ENCODE measurements at places on chromosomes 7 and 10.
A peak's percentile ranks its signal among the peaks of the same experiment; 100 is the strongest.

DNA sequence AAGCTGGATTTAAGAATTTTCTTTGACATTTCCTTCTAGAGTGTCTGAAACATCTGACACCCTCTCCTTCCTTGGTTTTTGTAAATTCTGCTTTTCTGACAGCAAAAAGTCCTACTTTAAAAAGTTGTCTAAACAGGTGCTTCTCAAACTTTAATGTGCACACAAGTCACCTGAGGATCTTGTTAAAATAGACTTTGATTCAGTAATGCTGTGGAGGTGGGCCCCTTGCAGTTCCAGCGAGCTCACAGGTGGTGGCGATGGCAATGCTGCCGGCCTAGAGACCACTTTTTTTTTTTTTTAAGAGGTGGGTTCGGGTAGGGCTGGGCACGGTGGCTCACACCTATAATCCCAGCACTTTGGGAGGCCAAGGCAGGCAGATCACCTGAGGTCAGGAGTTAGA lies 77.1 kb downstream of the ABCC2 start:
- DNase-seq, result peak; percentile 25

DNA sequence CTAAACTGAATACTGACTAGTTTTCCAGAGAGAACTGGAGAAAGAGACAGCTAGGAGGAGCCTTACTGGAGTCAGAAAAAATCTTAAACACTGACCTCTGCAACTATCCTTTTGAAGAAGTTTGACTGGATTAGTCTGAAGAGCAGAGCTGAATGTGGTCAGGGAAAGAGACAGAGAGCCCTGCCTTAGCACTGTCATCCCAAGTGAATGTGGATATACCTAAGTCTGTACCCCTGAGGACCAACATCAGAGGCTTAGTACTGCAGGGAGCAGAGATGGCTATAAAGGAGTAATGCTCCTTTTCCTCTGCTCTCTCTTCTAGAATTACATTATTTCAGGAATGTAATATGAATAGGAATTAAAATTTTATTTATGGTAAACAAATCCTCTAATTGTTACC lies 69.8 kb upstream of the TMEM140 start:
- no peak for DNase-seq

DNA sequence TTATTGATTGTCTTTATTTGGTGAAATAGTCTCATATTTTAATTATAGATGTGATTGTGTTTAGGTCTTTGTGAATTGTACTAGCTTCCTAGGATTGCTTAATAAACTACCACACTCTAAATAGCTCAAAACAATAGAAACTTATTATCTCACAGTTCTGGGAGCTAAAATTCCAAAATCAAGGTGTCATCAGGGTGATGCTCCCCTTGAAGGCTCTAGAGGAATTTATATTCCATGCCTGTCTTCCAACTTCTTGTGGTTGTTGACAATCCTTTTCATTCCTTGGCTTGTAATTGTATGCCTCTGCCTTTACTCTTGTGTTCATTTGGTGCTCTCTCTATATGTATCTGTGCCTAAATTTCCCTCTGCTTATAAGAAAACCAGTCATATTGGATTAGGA lies 155.3 kb upstream of the AKR1E2 start:
- no peak for DNase-seq

- no peak for DNase-seq
Observed at GRCh38 chr7:149020483-149020882, 7.8 kb downstream of the PDIA4 start.

DNA sequence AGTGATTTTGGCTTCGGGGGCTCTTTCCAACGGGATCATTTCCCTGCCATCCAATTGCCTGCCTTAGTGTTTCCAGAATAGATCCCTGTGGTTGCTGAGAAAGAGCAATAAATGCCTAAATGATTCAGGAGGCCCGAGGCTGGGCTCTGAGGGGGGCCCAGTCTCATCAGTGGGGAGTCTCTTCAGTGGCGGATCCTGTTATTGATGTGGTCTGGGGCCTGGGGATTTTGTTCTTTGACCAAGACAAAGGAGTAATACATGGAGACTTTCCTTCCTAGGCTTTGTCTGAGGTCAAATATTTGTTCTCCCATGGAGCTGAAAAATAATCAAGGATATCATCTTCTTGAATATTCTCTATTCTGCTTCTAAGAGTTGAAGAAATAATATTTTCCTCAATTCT lies 40.8 kb downstream of the TAS2R41 start:
- DNase-seq, result no peak

DNA sequence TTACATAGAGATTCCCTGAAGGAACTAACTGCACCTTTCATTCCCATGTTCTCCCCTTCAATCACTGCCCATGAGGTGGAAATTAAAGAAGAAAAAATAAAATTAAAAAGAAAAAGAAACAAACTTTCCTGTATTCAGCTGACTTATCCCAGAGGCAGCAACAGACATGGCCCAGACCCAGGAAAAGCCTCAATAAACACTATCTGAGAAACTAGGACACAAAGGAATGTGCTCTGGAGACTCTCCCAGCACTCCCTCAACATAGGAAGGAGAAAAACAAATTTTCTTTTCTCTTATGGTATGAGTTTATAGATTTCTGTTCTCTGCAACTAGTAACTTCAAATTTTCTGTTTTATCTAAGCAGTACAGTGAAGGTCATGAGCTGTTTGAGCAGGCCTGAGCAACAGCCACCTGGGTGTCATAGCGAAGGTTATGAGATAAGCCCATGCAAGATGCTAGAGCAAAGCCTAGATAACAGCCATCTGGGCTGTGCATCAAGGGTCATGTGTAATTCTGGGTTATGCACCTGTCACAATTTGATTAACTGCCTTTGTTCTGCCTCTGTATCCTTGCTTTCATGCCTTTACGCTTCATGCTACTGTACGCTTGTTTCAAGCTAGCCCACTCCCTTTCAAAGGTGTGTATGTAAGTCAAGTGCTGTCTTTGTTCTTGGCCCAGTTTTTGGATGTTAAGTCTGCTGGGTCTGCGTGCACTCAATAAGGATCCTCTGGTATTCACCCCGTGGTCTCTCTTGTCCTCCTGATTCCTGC lies 11.0 kb upstream of the OR6B1 start:
- DNase-seq, result no peak
